NCI-H510A treated with DMSO at 0.1 percent for 48 hours (cell line): ENCODE measurements at places on chromosomes 16 and 17.

GRCh38 chr17:11300738-11301137 is 59.7 kb downstream of the SHISA6 start:
- no peak for DNase-seq

DNA sequence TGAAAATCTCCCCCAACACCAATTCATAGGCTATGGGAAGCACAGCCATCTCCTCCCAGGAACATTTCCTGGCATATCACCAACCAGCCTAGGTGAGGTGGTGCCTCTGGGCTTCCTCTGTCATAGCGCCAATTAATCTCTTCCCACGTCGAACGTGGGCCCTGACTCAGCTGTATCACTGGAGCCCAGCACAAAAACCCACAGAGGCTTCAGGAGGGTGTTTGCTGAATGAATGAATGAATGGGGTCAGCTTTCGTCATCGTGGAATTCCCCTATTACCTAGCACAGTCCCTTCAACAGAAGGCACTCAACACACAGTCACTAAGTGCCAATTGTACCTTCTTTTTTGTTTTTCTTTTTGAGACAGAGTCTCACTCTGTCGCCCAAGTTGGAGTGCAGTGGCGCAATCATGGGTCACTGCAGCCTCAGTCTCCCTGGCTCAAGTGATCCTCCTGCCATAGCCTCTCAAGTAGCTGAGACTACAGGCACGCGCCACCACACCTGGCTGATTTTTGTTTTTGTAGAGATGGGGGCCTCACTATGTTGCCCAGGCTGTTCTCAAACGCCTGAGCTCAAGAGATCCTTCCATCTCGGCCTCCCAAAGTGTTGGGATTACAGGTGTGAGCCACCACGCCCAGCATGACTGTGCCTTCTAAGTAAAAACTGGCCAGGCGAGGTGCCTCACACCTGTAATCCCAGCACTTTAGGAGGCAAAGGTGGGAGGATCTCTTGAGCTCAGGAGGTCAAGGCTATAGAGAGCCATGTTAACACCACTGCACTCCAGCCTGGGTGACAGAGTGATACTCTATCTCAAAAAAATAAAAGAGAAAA is 4.1 kb downstream of the ZNF688 start:
- DNase-seq = no peak

- no peak for DNase-seq
These were observed 18.2 kb upstream of the RSL1D1 start for GRCh38 chr16:11869353-11870228.

GRCh38 chr17:49986396-49987289 is 8.4 kb downstream of the DLX3 start:
- no peak for DNase-seq

DNA sequence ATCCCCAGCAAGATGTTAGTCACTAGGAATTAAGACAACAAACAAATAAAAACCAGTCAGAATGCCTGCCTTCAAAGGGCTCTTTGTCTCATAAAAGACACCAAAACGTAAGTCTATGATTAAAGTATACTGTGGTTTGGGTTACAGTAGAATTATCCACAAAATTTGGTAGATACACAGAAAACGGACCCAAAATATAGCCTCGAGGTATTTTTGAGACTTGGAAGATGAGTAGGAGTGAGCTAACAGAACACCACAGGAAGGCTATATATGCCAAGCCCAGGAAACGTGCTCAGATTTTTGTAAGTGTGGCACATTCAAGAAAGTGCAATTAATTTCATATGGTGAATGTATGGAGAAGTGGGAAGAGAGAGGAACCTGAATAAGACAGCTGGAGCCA is 831.4 kb downstream of the CDH11 start:
- DNase-seq = no peak

DNA sequence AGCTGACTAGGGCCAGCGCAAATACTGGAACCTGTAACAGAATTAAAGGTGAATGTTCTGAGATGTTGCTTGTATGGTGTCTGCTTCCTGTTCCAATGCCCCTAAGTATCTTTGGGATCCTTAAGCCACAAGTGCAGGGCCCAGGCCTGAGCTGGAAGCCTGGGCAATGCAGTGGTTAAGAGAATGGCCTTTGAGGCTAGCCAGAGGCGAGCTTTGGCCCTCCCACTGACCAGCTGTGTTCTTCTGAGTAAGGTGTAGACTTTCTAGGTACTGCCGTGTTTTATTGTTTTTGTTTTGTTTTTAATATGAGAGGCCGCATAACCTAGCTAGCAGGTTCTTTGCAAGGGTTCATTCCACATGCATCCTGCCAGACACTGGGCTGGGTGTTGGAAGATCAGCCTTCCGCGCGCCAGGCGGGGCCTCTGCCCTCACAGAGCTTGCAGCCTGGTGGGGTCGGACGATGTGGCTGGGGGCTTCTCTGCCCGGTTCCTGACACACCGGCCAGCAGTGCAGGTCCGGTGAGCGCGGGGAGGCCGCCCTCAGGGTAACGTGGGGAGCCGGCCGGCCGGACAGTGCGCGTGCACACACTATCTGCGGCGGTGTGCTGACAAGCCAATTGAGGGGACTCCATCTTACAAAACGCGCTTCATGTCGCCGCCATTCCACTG is 551 bp upstream of the MLX start:
- DNase-seq = no peak

GRCh38 chr16:4685776-4686496 is 7.4 kb upstream of the NUDT16L1 start:
- DNase-seq = no peak

GRCh38 chr16:53695070-53695469 is 8.6 kb downstream of the RPGRIP1L start:
- no peak for DNase-seq

DNA sequence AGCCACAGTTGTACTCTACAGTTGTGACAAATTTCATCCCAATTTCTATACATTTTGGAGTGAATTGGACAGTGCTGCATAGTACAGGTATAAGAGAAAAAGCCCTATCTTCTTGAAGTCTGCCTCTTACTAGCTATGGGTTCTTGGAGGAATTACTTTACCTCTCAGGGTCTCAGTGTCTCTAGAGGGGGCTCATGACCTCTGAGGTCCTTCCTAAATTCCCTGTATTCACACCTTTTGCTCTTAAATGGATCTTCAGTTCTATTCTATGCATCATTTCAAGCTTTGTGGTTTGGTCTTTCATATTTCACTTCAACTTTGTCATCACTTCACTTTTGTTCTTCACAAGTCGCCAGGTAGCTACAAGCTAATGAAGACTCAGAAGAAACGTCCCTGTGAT is 71.2 kb upstream of the ERCC4 start:
- DNase-seq = no peak

- DNase-seq = no peak
These were observed 4.1 kb upstream of the SLFN5 start for GRCh38 chr17:35238821-35239220.

DNA sequence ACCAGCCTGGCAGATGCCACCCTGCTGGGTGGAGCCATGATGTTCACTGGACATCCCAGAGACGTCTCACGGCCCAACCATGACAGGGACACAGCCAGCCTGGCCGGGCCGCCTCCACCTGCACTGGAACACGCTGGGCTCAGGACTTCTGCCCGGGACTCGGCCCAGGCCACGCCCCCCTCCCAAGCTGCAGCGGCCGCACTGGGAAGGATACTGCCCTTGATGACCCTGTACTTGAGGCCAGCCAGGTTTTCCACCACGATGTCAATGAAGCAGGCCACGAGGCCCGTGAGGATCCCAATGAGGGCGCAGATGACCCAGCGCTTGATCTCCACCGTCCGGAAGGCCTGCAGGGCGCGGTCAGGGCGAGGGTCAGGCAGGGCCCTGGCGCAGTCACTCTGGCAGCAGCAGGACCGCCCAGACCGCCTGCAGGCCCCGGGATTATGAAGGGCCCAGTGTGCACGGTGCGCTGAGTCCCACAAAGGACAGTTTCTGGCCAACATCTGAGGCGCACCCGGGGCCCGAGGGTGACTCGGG is 14.2 kb downstream of the CLCN7 start:
- DNase-seq = no peak

GRCh38 chr17:74543891-74544760 is 1.8 kb downstream of the CD300C start:
- no peak for DNase-seq

DNA sequence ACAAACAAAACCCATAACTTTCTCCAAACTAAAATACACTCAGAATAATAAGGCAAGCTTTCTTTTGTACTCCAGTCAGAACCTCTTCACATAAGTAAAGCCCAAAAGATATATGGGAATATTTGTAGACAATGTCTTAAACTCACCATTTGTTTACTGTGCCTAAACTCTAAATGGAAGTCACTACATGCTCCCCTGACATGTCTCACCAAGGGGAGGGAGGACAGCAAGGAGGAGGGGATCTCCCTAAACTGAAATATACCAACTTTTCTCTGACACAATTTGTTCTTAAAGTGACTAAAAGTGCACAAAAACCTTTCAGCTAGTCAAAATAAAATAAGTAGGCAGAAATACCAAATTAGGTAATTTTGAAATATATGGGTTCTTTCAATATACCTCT is 38.5 kb downstream of the GRB7 start:
- no peak for DNase-seq

DNA sequence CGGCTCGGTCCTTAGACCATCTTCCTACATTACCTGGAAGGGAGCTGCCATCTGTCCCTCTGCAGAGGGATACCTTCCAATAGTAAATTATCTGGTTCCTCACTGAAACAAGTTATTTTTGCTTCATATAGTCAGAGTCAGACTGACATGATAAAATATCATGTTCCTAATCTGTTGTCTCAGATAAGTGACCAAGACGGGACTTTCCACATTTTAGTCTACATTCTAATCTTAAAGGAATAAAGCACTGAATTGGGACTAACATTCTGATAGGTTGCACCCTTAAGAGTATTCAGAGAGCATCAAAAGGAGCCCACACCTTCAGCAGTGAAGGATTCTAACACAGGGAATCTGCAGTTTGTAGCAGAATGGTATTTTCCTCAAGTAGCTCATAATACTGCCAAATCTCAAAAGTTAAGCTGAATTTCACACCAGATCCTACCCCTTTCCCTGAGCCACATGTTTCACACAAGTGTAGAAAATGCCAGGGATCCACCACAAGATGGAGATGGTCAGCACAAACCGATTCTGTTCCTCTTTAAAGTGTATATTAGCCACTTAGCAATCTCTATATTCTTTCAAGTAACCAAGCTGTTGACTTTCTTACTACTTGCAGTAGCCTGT is 13.4 kb downstream of the GINS2 start:
- peak; percentile 38 for DNase-seq

DNA sequence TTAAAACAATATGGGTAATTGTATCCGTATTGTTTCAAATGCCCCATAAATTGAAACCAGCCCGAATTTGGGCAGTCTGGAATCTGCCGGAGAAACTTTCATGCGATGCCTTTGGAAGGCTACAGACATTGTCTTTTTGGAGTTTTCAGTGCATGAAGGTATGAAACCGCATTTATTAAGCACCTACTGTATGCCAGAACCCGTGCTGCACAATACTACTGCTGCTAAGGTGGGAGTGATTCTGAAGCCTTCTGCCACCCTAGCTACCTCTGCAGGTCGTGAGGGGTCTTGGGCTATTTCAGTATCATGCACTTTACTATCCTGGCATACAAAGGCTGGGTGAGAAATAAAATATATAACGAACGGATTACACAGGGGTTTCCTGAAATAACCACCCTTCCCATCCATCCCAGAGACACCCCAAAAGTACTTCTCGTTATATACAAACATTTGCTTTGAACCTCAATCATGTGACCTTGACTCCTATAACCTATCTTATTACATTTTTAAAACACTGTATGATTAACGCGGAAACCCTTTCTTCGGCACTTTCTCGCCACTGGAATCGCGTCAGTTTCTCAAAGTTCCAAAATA is 1.0 kb upstream of the MSI2 start:
- no peak for DNase-seq

DNA sequence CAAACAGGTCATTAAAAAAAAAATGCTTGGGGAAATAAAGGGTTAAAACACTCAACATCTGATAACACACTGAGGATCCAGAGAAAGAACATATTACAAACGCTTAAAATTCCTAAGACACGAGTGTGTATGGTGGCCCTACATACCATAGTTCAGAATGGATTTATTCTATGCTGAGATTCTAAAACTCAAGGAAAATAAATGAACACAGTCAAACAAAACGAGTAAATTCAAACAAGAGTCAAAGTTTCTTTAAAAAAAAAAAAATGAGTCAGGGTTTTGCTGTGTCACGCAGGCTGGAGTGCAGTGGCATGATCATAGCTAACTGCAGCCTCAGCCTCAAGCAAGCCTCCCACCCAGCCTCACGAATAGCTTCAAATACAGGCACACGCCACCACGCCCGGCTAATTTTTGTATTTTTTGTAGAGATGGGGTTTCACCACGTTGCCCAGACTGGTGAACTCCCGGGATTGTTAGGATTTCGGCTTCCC is 17.4 kb downstream of the CRK start:
- no peak for DNase-seq

DNA sequence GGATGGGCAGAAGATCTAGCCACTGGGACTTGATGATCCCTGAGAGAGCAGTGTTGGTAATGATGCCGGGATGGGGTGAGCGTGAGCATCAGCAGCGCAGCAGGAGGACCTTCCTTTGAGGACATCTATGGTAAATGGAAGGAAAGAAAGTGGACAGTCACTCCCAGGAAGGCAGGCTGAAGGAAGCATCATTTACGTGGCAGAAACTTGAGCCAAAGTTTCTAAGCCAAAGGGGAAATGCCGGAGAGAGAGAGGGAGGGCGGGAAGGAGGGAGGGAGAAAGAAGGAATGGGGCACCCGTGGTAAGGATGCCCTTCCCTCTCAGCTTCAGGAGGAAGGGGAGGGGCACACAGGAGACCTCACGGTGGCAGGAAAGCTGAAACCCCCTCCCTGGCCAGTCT is 86.3 kb upstream of the CACNG5 start:
- DNase-seq = no peak

- peak; percentile 95 for DNase-seq
These were observed 65.8 kb downstream of the KPNA2 start for GRCh38 chr17:68101075-68101986.

DNA sequence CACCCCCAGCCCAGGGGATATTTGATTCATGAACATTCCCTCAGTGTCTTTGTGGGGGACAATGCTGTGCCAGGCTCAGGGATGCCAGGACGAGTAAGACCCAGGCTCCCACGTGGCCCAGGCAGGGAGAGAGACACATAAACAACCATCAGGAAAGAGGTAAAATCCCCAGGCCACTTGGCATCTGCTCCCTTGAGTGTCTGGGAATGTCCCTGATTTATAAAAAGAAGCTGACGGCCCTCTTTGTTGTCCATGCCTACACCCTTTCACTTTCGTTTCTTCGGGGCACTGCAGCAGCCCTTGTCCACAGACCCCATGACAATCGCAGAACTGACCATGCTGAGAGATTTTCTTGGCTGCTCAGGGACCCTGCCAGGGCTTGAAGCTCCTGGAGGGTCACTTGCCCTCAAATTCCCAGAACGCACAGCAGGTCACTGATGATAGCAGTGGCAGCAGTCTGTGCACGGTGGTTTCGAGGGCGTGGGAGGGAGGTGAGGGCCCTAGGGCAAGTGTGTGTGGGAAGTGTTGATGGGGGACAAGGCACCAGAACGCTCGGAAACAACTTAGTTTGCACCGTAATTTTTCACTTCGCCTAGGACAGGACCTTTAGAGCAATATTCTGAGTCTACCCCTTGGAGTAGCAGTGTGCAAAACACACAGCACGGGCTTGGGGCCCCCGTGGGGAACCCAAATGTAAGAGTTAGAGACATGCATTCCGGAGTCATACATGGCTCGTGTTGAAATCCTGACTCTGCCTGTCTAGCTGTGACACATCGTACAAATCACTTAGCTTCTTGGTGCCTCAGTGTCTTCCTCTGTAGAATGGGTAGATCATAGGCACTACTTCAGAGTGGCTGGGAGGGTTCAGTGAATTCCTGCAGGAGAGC is 4.7 kb downstream of the NOD2 start:
- no peak for DNase-seq
